Stimulated activated CD8-positive, alpha-beta memory T cell treated with anti-CD3 and anti-CD28 coated beads, Interleukin-2, amount 100 ng/mL, for 1 hour (primary cell): ENCODE measurements at places on chromosomes 4 and X.

DNA sequence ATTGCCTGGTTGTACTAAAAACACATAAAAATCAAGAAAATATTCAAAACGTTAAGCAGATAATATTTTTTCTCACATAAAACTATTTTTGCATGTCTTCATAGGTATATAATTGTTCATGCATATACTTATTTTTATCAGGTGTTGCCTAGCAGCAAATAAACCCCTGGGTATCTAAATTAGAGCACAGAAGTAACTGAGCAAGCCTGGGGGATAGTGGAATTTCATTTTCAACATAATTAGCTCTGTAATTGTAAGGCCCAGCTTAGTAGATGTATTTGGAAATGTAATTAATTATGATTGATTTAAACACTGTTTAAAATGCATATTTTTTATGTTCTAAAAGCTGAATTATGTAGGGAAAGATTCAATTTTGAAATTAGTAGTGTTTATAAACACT is 82.9 kb downstream of the ANKRD50 start:
- DNase-seq = no peak

- DNase-seq = no peak
Observed at GRCh38 chrX:38278682-38279081, 48.6 kb downstream of the RPGR start.

- DNase-seq = no peak
Observed at GRCh38 chr4:147528054-147528453, 47.2 kb downstream of the EDNRA start.

GRCh38 chrX:75963774-75964173 is 178.7 kb upstream of the MAGEE2 start:
- DNase-seq = no peak

DNA sequence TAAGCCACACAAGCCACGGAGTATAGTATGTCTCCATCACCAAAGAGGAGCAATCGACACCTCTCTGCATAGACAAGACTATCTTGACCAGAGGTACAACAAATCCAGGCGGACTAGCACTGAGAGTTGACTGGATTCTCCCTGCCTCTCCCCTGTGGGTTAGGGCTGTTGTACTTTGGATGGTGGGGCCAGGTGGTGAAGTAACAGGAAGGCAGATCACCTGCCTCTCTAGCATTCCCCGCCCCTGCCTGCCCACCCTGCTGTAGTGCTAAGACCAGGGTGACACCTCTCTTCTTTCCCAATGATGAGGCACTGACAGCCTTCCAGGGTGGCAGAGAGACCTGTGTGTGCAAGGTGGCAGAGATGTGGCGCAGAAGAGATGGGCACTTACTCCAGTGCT is 47.5 kb upstream of the TRIM2 start:
- DNase-seq = no peak
